NCI-H1930 (cell line): ENCODE measurements at places on chromosomes 1 and 21.

GRCh38 chr1:223250632-223251015, 107.6 kb upstream of the TLR5 start:
- no peak for DNase-seq

GRCh38 chr1:91650764-91651163, 150.1 kb downstream of the CDC7 start:
- DNase-seq: no peak

DNA sequence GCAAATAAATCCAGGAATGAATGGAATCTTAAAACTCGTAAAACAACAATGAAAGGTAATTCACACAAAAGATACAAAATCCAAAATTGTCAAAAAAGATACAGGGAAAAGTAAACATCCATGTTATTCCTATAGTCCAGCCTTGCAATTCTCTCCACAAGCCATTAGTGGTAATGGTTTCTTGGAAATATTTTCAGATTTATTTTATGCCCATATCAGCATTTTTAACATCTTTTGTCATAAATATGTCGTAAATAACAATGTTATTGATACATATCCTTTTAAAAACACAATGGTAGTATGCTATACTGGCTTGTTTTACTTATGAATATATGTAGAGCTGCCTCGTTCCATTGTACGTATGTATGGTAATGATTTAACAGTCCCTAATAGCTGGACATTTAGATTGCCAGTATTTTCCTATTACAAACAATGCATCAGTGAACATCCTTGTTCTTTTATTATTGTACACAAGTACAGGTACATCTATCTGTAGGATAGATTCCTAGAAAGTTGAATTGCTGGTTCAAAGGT, 30.6 kb downstream of the DNTTIP2 start:
- DNase-seq: no peak

DNA sequence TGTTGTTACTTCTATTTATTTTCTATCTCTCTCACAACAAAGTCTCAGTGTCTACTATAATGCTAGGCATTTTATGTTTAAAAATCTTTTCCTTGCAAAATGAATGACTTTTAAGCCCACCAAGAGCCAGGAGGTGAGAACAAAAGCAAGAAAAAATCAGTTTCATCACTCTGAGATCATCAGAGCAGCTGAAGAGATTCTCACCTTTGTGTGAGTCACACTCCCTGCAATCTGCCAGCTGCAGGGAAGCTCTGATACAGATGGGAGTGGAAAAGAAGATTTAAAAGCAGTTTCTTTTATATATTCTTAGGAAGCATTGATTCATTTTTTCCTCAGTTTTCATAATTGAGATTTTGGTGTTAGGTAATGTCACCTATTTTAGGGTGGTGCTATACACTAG, 107.6 kb downstream of the LHX9 start:
- no peak for DNase-seq

DNA sequence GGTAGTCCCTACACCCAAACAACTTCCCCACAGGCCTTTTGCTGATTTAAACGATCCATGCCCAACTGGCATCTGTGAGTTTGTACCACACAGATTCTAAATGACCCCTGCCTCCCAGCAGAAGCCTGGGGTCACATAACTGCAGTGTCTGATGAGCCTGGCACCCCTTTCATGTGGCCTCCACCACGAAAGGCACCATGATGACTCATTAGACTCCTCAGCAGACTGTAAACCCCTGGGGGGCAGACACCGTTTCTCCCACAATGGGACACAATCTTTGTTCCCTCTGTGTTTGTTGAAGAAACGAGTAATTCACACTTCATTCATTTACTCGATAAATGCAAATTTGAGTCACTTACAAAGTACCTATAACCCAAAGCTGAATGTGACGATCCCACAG, 81.6 kb downstream of the CCDC185 start:
- DNase-seq: no peak

- DNase-seq: no peak
Measured at GRCh38 chr1:67170751-67171573, 4.7 kb downstream of the IL23R start.

- DNase-seq: no peak
Measured at GRCh38 chr1:185846672-185847444, 112.7 kb downstream of the HMCN1 start.

- no peak for DNase-seq
Measured at GRCh38 chr1:219945795-219946194, 17.4 kb upstream of the SLC30A10 start.

- DNase-seq: peak; percentile 76
Measured at GRCh38 chr1:98661544-98662355, at the start of gene SNX7. Gene SNX7 (plus strand): TSS chr1:98661721. CDS start chr1:98661732, 11 bp downstream.

GRCh38 chr1:2499986-2500596, 24.0 kb downstream of the PLCH2 start:
- DNase-seq: no peak

- DNase-seq: no peak
Measured at GRCh38 chr21:42440187-42440792, 36.6 kb downstream of the UBASH3A start.

DNA sequence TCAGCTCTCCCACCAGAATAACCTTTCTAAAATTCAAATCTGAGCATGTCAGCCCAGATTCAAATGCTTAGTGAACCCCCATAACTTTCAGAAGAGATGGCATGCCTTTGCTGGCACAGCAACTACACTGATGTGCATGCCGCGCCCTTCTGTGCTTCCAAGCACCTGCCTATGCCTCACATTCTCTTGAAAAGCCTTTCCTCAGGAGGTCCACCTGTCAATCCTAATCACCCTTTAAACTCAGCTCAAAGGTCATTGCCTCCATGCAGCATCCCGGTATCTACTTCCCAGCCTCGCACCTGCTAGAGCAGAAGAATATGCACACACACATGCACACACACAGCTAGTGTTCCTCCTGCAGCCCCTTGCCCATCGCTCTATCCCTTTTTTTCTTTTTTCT, 5.2 kb upstream of the S100A2 start:
- DNase-seq: no peak

- DNase-seq: peak; percentile 68
Measured at GRCh38 chr1:39026051-39026865, at the start of gene NDUFS5. Gene NDUFS5 (plus strand): TSS chr1:39026350. CDS start chr1:39028725, 2,375 bp downstream.

DNA sequence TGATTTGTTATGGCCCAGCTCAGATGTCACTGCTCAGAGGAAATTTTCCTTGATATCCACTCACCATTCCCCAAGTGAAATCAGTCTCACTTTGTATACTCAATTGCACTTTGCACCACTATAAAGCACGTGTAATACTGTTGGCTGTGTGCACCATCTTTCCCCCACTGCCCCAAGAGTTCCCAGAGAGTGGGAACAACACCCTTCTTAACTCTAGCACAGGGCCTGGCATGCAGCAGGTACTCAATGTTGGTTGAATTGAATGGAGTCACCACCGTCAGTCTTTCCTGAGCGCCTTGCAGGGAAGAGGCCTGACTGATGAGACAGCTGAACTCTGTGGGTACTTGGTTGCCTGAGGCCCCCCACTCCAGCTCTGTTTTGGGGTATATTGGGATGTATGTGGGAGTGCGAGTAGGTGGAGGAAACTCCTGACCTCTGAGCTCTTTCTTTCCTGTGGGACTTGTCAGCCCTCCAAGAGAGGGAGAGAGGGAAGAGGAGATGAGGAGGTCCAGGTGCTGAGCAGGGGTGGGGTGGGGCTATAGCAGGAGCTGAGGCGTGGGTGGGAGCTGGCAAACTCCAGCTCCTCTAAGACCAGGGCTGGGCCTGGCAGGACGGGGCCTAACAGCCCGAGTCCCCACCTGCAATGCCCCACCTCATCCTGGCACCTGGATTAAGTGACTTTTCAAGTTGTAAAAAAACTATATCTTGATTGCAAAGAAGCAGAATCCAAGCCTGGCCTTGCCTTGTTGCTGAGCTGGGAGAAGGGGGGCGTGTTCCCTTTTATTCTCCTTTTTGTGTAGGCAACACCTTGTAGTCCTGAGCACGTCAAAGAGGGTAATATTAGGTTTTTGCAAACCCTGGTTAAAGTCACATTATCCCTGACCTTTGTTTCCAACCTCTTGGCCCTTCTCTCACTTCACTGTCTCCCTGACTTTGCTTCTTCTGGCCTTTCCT, 19.4 kb upstream of the WASF2 start:
- DNase-seq: no peak

DNA sequence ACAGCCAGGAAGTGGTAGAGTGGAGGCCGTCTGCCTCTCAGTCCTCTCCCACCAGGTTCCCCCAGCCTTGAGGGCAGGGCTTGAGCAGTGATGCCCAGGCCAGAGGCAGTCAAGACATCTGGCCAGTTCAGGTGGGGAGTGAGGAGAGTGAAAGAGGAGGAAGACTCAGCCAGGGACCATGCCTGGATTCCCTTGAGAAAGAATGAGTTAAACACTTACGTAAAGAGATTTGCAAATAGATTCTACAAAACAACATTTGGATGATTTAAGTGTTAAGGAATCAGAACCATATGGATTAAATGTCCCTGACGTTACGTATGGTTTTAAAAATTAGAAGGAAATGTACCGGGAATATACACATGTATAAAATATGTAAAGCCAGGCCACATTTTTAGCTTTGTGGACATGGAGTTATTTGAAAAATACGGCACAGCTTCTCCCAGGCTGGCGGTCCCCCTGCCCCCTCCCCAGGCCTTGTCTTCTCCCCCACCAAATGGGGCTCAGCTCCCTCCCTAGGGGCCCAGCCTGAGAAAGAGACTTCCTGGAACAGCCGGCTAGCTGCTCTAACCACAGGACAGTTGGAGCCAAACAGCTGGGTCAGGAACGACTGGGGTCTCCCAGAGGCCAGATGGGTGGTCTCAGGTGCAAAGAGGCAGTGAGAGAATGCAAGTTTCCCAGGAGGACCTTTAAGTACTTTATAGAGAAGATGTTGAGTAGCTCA, 188.3 kb upstream of the EDN2 start:
- no peak for DNase-seq

DNA sequence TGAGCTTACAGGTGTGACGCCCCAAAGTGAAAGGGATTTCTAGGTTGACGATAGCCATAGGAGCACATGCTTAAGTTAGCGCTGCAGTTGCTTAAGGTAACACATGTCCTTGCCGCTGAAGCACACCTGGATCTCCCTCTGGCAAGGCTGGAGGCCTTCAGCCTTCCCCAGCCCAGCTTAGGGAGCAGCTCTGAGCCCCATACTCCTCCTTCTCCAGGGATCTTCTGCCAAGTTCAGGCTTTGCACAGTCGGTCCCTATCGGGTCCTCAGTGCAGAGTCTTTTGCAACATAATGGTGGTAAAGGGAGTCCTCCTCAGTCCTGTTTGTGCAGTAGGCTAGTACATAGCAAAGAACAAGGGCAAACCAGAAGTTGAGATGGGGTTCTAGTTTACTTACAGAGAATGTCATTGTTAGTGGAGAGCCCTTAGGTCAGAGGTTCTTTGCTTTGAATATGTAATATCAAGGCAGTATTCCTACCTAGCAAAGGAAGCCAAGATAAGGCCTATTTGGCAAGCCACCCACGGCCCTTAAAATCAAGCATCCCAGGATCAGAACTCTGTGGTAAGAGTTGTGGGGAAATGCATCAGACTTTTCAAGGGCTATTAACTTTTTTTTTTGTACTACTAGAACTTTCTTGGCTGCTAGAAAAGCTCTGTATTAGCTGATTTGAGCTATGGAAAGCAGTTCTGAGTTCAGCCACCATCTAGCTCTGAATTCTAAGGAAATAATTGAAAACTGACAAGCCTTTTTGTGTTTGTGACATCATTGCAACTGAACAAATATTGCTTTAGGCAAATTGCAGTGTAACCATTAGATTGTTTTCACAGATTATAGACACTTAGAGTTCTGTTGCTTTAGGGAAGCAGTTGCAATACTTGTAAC, 1.4 kb downstream of the EVA1C start:
- no peak for DNase-seq

GRCh38 chr1:53579221-53580008, 120.2 kb downstream of the DMRTB1 start:
- DNase-seq: no peak

GRCh38 chr1:209627732-209628196, 24.5 kb downstream of the LAMB3 start:
- DNase-seq: peak; percentile 49

DNA sequence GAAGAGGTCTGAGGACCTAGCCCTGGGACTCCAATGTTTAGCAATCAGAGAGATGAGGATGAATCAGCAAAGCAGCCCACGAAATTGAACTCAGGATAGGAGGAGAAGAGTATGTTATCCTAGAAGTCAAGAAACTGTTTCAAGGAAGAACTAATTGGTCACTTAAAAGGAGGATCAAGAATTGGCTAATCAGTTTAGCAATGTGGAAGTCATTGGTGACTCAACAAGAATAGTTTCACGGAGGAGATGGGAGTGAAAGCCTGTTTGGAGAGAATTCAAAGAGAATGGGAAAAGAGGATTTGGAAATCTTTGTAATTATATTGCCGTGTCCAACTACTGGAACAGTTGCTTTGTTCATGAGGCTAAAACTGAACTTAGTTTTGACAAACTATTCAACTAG, 7.4 kb downstream of the HMCN1 start:
- DNase-seq: no peak

- DNase-seq: no peak
Measured at GRCh38 chr1:214143006-214143992, 137.7 kb upstream of the SMYD2 start.

GRCh38 chr1:117795190-117795589, 134.2 kb downstream of the GDAP2 start:
- no peak for DNase-seq

DNA sequence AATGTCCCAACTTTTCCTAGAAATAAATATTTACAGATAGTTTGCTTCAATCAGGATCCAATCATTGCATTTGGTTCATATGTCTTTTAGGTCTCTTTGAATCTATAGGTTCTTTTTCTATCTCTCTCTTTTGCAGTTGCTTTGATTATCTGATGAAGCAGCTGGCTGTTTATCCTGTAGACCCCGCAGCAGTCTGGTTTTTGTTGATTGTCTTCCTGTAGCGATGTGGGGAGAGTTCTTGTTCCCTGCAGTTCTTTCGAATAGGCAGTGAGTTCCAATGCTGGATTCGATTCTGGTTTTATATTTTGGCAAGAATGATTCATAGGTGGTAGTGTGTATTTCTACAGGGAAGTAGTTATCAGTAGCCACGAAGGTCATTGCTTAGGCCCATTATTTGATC, 7.4 kb upstream of the MIXL1 start:
- no peak for DNase-seq
